ENCODE measurements at places on chromosomes 5 and 9.

DNA sequence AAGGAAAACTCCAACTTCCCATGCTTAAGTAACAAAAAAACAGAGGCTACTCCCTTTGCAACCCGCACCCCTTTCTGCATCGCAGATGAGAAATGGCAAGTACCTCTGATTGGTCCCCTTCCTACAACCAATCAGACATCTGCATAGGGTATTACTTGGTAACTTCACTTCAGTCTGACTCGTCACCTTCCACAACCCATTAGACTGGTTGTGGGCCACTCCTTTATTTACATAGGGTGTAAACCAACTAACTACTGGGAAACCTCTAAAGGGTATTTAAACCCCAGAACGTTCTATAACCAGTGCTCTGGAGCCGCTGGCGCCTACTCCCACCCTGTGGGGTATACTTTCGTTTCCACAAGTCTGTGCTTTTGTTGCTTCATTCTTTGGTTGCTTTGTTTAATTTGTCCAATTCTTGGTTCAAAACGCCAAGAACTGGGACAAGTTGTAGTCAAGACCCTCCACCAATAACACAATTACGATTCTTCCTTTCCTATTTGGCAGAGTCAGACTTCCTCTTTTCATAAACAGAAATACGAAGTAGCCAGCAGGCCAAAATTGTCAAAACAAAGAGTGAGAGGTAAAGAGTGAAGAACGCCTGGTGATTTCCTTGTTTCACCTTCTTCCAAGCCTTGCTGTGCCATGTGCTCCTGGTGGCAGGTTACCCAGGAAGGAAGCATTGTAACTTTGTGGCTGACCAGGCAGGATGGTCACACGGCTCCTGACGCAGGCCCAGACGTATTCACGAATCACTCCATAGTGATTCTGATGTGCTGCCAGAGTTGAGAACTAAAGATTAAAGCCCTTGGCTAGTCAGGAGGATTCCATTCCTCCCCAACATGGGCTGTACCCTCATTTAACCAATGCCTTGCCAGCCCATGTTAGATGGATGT, 477.4 kb downstream of the ARHGEF28 start:
- DNase-seq = no peak

- DNase-seq = no peak
Observed at GRCh38 chr5:33833237-33833575, 58.6 kb downstream of the ADAMTS12 start.

- no peak for DNase-seq
Observed at GRCh38 chr5:65623482-65623881, 651 bp downstream of the TRIM23 start.

DNA sequence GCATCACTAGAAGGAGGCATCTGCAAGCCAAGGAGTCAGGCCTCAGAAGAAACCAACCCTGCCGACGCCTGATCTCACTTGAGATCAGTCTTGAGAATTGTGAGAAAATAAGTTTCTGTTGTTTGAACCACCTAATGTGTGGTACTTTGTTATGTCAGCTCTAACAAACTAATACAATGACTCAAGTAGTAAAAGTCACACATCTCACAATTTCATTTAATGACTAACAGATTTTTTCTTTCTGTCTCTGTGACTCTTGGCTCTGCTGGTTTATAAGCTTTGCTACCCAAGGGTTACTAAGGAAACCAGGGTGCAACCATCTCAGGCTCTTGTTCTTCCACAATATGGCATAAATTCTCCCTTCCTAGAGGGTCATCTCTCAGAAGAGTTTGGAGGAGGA, 315.8 kb upstream of the GRAMD2B start:
- DNase-seq = no peak

- DNase-seq = no peak
Observed at GRCh38 chr9:128909859-128910258, 10.9 kb upstream of the PHYHD1 start.

DNA sequence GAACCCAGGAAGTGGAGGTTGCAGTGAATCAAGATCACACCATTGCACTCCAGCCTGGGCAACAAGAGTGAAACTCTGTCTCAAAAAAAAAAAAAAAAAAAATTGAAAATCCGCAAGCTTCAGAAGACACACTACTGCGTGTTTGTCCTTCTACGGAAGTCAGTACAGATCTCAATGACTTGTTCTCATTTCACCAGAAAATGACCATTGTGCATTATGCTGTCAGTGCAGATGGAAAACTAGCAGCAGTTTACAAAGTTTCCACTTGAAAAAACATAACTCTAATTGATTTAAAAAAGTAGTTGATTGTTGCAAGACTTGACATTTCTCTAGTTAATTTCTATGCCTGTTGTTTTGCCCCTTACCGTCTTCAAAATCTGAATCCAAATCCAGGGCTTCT, 298.0 kb upstream of the DMRT1 start:
- DNase-seq = no peak

- no peak for DNase-seq
Observed at GRCh38 chr9:27094640-27095298, 14.3 kb upstream of the TEK start.

DNA sequence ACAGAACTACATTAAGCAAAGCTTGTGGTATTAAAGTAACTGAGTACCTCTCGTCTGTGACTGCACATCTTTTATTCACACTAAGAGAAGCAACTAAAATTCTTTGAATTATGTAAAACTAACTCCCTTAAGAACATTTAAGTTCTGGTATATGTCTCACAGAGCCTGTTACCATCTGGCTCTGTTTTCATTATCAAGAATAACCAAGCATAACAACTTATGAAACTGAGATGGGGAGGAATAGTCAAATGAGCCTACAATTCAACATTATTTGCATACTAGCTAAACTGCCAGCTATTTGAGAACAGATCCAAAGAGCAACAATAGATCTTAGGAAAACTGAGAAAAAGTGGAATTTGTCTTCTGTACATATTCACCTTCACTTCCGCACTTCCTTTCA, 25.3 kb upstream of the ISOC1 start:
- no peak for DNase-seq

- DNase-seq = peak; percentile 51
Observed at GRCh38 chr5:37875051-37875787, 35.4 kb upstream of the GDNF start.

GRCh38 chr5:76475936-76476335, 72.9 kb downstream of the IQGAP2 start:
- no peak for DNase-seq

DNA sequence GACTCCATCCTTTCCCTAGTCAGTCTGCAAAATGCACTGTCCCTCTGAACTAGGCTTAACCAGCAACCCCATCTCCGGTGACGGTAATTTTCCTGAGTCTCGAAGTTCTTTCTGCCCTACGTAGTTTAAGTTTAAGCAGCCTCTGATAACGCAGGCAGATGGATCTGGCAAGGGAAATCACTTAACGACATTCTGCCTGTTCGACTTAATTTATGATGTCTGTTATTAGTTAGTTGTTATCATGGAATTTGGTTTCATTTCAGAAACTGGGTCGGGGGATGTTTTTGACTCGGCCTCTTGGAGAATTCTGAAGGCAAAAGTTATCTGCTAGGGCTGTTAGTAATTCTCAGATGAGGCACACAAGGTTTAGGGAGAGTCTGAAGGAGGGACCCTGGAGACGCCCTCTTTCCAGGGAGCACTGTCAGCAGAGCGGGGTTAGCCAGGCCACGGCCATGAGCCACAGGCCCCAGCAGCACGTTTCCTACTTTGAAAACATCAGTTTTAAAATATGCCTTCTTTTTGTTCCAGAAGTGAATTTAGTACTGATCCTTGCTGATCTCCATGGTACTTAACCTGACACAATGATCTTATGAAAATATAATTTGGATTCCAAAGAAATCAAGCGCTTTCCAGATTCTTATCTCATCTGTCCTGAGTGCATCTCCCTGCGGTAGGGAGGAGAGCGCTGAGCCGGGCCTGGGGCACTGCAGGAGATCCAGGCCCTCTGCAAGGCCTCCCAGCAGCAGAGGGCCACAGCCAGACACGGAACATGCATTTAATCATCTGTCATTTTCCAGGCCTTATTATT, 171.0 kb upstream of the OTULINL start:
- peak; percentile 47 for DNase-seq

- peak; percentile 99 for DNase-seq
Observed at GRCh38 chr9:129776938-129777768, 24.3 kb upstream of the PTGES start.

DNA sequence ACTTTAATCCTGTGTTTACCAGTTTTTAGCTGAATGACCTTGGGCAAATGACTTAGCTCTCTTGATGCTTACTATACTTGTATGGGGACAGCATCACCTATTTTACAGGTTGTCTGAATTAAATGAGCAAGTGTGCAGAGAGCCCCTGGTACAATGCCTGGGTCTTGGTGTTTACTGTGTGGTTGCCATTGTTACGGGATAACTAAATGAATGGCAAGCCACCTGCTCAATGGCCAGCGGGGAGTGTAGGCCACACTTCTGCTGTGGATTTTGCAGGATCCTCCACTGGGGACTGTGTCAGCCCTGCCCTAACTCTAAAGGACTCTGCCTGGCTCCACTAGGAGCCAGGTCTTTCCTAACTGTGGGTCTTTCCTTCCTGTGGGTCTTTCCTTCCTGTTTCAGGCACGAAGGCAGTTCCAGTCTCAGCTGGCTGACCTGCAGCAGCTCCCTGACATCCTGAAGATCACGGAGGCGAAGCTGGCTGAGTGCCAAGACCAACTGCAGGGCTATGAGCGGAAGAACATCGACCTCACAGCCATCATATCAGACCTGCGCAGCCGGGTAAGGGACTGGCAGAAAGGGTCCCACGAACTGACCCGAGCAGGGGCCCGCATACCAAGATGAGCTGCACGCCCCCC, 10.3 kb upstream of the GLE1 start:
- DNase-seq = no peak

GRCh38 chr5:30926218-30926617, 267.3 kb upstream of the CDH6 start:
- no peak for DNase-seq

GRCh38 chr9:130443840-130444492, 795 bp upstream of the ASS1 start:
- no peak for DNase-seq

DNA sequence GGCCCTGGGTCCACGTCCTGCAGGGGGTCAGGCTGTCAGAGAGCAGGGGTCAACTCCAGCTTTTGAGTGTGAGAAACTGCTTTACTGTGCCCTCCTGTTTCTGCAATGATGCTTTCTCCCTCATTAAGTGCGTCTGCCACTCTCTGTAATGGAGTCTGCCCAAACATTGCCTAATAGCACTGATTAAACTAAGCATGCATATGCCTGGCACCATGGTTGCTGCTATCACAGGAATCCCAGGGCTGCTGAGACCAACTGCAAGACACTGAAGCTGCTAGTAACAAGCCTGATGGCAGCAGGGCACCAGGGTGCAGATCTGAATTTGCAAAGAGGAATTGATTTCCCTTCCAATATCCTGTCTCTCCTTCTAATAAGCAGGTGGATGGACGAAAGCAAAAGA, 125.3 kb downstream of the SLC24A2 start:
- DNase-seq = no peak

DNA sequence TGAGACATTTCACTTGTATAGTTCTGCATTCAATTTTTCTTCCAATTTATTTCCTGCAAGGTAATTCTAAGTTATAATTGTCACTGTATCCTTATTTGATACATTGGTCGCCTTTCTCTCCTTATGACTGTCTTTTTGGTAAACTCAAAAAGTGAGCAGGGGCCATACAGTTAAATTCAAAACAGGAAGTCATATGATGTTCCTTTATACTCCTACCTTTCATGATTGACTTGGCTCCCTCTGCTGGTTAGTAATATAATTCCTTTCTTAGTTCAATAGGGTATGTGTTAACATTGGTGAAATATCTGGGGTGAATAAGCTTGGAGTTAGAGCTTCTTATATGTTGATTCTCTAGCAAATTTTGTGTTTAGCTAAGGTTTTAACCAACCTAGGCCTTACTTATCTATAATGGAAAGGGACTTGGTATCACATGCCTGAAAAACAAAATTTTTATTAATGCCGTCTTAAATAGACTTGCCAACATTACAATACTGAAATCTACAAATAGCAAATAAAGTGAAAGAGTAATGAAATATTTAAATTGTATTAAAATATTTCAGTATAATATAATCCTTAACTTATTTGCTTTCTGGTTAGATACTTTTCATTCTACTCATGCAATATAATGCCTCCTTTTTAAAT, 6.0 kb upstream of the NIPBL start:
- DNase-seq = no peak

- DNase-seq = no peak
Observed at GRCh38 chr9:70574151-70574837, 159.8 kb upstream of the KLF9 start.

Data from fibroblast of skin of left quadriceps (primary cell).